ENCODE measurements at places on chromosomes 12 and 14.

GRCh38 chr12:34340534-34341361 is 318.5 kb downstream of the ALG10 start:
- no peak for DNase-seq

DNA sequence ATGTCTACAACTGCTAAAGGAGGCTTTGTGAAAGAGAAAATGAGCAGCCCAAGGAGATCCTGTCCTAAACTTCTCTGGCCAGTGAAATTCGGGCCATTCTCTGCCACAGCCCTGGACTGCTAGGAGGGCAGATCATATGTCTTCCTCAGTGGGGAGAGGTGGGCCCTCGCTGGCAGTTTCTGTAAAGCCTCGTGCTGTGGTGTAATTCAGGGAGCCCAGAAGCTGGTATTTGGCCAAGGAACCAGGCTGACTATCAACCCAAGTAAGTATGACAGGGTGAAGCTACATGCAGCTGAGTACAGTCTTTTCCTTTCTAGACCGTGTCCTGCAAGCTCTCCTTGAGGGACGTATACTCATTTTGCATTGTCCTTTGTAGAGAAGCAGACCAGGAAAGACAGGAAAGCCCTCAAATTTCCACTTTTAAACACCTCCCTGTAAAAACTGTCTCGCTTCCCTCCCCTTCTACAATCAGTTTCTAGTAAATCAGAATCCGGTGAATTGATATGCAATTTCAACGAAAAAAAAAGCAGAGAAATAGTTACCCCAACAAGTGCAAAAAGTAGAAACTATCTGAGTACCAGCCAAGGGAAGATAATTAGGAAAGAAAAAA is 106.8 kb downstream of the DAD1 start:
- no peak for DNase-seq

GRCh38 chr12:52819731-52820510 is 6.0 kb upstream of the KRT4 start:
- DNase-seq: no peak

- no peak for DNase-seq
These were observed 41.8 kb upstream of the SMUG1 start for GRCh38 chr12:54230555-54230954.

- DNase-seq: no peak
These were observed 171.7 kb downstream of the SLC5A8 start for GRCh38 chr12:101038289-101038871.

DNA sequence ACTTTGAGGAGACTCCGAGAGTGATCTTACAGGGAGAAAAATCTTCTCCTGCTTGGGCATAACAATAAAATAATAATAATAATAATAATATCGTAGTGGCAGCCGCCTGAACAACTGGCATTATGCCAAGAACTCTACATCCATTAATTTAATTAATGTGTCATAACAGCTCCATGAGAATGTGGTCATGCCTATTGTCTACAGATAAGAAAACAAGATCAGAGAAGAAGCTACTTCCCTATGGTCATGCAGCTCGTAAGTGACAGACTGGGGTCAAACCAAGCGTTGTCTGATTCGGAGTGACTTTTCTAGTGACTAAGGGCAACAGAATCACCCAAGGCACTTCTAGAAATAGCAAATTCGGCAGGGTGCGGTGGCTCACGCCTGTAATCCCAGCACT is 11.7 kb downstream of the PROX2 start:
- no peak for DNase-seq

DNA sequence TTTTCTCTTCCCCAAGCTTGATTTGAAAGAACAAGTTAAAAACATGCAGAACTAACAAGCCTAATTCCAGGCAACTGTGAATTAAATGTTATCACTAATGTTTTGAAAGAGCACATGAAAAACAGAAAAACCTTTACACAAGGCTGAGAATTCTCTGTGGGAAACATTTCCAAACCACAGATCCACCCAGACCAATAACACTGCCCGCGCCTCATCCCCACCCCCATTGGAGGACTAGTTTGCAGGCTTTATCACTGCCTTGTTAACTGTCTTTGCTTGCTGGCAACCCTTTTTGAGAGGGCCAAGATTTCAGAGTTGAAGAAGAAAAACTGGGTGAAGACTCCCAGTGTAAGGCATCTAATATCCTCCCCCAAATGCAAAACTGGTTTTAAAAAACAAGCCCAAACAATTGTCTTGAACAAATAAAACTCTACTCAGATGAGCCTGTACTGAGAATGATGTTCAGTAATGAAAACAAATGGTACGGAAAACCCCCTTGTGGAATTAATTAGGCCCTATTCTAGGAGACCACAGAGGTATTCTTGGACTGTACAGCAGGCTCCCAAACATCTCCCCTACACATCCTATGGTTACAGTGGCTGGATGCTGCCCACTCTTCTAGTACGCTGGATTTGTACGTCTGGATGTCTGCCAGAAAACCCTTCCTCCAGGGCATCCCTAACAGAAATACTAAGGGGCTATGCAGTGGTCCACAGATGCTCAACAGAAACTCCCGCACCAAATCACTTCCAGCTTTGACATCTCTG is 5.8 kb downstream of the MAX start:
- peak; percentile 88 for DNase-seq

DNA sequence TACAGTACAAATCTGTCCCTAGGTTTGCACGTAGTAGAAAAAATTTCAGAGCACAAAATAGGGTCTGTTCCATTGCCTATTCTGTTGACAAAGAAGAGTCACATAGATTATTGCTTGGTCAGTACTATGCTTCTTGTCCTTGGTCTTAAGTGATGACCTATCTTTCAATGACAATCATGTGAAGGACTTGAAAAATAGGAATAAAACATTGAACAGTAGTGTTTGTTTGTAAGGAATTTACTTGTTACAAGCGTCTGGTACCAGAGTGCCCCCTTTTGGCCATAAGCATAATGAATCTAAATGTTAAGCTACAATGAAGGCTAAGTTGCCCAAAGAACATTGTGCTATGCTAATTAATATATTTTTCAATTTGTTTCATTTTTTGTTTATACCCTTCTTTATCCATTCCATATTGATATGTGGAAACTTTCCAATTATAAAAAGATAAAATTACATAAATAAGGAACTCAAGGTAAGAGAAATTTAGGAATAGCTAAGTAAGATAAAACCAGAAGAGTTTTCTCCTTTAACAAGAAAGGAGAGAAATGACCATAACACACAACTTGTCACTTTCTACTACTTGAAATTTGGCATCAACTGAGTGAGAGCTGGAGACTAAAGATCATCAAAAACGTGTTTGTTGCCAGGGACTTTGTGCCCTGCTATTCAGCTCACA is 204.7 kb downstream of the EPS8 start:
- DNase-seq: peak; percentile 87

DNA sequence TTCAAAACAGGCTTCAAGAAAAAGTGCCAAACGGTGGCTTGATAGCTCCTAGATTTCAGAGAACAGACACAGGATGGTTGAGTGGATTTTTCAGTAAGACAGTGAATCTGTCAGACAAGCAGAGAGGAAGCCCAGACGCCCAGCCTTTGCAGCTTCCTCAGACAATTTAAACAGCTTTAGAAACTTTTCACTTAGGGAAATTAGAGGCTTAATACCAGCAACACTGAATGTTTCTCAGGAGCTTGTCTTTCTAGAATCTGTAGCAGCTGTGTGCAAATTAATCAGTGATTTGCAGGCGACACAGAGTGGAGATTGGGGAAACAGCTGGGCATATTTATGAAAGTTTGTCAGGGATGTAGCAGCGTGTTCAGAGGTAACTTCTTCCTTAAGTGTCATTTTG is 362.1 kb downstream of the GALC start:
- no peak for DNase-seq

- no peak for DNase-seq
These were observed 7.8 kb upstream of the SP7 start for GRCh38 chr12:53343969-53344368.

- no peak for DNase-seq
These were observed 56.9 kb upstream of the CORO1C start for GRCh38 chr12:108788076-108788782.

GRCh38 chr14:87940894-87941293 is 52.1 kb downstream of the GALC start:
- no peak for DNase-seq

DNA sequence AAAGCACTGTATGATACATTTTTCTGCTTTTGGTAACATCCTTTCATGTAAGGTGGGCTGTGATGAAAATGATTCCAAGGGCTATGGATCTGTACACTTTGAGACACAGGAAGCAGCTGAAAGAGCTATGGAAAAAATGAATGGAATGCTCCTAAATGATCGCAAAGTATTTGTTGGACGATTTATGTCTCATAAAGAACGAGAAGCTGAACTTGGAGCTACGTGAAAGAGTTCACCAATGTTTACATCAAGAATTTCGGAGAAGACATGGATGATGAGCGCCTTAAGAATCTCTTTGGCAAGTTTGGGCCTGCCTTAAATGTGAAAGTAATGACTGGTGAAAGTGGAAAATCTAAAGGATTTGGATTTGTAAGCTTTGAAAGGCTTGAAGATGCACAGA is 22.1 kb upstream of the SRGAP1 start:
- peak; percentile 62 for DNase-seq

DNA sequence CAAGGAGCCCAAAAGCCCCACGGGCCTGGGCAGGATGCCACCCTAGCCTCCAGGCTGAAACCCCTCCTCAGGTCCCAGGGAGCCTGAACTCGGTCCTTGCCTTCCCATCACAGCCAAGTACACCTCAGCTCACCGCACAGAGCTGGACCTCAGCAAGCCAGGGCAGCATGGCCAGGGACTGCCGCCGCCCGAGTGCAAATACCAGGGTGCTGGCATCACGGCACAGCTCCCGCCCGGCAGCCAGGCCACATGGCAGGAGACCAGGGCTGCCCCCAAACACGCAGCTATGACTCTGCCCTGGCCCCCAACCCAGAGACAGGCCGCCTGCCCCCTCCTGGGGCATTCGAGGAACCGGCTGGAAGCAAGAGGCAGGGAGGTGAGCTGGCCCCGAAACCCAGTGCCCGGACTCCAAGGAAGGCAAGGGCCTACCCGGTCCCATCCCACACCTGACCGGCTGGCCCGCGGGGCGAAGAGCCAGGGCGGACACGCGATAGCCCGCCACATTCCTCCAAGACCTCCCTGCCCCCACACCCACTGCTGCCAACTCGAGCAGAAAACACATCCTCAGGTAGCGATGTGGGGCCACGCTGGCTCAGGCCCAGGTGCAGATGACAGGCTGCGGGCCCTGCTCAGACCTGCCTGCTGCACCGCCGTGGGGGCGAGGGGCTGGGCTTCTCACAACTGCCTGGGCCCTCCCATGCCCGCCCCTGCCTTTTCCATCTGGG is 2.7 kb downstream of the JAG2 start:
- no peak for DNase-seq

- peak; percentile 21 for DNase-seq
These were observed 431 bp downstream of the HIP1R start for GRCh38 chr12:122835750-122836026.
